ENCODE measurements at places on chromosomes 4 and X.

DNA sequence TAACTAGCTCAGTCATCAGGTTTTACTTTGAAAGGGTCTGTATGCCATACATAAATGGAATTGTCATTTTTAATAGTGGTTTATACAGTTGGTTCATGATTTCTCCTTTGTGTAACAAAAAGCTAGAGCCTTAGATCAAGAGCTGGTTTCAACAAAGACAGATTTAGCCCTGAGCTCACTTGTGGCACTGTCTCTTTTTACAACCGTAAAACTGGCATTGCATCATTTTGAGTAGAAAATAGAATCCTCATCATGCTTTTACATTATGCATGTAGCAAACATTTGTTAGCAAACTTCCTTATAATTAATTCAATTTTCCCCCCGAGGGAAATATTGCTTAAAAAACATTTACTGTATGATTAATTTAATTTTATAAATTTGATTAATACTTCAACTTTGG lies 1871.5 kb downstream of the ARAP2 start:
- no peak for DNase-seq

DNA sequence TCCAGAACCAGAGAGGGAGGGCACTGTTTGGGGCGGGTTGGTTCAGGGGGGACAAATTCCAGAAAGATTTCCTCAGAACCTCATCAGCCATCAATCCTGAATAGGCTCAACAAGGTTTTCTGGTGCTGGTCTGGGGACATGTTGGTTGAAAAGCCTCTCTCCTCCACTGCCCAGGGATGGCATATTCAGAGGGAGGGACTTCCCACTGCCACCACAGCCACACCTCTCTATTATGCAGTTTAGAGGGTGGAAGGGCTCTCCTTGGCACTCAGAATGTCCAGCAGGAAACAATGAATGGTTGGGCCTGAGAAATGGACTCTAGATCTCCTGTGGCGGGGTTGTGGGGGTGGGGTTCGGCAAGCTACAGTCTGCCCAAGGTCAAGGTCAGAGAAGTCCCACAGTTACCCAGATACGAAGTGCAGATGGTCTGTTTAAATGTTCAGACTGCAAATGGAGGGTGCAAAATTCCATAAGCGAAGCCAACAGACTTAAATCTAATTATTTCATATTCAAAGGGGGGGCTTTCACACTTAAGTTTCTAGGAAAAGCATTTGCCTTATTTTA lies 70.7 kb downstream of the LEF1 start:
- DNase-seq, result no peak

DNA sequence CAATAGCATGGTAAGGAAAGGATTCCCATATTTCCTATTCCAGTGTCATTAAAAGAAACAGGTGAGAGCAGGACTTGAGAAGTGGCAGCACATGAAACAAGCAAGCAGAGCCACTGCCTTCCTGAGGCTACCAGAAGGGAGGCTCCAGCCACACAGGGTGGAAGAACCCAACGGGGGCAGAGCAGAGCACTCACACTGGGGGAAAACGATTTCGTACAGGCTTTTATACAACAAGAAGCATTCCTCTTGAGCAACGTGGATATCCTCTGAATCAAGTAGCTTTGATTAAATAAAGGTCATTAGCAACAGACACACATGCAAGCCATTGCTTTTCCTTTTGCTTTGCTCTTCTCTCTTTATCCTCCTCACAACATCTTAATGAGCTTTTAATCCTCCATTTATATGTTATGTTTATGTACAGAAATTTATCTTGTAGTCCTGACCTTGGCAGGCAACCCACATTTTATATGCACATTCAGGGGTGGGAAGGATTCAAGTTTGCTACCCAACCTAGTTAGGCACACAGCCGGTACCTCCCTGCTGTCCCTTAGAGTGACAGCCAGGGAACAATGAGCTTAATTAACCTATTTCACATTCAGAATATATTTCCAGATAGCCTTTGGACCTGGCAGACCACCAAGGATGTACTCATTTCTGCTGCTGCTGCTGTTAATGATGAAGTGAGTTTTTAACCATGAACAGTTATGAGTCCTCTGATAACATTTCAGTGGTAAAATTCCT lies 202.1 kb downstream of the ARHGAP24 start:
- DNase-seq, result no peak

DNA sequence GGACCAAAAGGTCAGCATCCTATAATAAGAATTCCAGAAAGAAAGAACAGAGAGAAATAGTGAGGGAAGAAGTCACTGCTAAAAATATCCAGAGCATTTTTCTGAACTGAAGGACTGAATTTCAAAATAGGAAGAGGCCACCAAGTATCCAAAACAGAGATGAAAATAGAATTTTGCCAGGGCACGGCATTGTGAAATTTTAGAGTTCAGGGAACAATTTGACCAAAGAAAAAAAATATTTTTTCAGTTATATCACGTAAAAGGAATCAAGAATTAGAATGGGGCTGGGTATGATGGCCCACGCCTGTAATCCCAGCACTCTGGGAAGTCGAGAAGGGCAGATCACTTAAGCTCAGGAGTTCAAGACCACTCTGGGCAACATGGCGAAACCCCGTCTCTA lies 65.4 kb downstream of the FGFBP1 start:
- no peak for DNase-seq

DNA sequence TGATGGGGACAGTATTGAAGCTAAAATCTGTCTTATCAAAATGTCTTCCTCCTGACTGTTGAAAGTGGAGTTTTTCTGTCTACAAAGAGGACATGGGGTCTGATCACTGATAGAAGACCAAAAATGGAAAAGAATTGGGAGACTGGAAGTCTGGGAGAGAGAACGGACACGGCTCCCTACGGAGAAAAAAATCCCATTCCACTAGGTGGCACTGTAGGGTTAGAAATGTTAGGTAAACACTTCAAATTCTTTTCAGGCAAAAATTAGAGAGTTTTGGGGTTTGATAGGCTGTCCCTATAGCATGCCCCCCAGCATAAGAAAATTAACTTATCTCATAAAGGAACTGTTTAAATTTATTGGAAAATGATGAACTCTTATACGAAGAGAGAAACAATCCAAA lies 200.5 kb downstream of the FAM133A start:
- no peak for DNase-seq

DNA sequence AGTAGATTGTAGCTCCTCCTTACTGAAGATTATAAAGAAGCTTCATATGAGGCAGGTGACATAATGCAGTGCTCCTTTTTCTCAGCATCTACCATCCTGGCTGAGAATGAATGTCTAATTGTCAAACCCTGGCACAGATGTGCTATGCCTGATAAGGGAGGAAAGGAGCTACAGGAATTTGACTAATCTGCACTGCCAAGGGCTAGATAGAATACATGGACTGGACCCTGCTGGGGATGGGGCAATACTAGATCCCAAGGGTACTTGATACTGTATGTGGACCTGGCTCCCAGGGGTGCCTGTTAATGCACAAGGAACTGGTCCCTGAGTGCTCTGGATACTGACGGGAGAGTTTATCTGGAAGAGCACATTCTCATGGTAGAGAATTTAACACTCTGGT lies 362.2 kb upstream of the EMCN start:
- no peak for DNase-seq

DNA sequence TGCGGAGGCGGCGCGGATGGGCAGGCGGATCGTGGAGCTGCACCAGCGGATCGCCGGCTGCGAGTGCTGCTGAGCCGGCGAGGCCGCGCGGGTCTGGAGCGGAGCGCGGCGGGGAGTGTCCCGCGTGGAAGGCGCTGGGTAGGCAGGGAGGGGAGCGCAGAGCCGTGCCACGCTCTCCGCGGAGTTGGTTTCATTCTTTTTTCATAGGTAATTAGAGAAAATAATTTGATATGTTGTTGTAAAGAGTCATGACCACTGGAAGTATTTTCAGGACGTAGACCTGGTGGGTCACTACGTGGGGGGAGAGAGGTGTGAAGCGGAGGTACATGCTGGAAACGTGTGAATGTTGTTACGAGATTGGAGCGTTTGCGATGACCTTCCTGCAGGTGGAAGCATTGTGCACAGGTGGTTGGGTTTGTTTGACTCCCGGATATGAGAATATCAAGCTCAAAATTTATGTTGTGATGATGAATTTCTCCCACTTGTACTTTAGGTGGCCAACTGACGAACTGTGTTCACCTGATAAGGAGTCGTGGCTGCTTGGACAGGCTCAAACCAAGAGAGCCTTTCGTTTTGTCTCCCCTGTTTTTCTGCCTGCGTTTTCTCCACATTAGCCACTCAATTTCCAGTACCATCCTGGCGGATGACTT lies 19.1 kb upstream of the S100P start:
- DNase-seq, result no peak

- DNase-seq, result no peak
Observed at GRCh38 chr4:174559894-174560293, 37.6 kb upstream of the HPGD start.

- DNase-seq, result no peak
Observed at GRCh38 chr4:139851639-139852038, 186.0 kb downstream of the MGST2 start.

GRCh38 chr4:176841711-176842112 lies 49.0 kb upstream of the VEGFC start:
- no peak for DNase-seq

DNA sequence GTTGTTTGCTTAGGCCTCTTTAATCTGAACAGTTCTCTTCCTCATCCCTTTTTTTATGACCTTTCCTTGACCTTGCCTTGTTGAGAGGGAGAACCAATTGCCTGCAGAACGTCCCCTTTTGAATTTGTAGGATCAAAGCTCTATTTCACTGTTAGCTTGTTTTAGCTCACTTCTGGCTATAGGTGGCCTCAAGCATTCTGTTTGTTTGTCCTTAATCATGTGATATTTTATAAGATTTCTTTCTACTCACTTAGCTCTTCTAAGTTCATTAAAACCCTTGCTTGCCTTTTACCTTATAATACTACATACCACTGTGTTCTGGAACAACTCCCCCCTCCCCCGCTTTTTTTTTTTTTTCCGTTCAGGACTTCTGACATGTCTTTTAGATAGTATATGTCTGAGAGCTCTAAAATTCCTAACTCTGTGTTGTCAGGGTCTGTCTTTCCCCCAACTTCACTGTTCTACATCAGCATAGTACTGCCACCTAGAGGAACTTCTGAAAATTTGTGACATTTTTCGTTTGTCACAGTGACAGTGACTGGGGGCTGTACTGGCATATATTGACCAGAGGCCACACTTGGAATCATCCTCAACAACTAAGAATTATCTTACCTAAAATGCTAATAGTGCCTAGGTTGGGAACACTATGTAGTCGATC lies 128.5 kb downstream of the LARP7 start:
- DNase-seq, result no peak

DNA sequence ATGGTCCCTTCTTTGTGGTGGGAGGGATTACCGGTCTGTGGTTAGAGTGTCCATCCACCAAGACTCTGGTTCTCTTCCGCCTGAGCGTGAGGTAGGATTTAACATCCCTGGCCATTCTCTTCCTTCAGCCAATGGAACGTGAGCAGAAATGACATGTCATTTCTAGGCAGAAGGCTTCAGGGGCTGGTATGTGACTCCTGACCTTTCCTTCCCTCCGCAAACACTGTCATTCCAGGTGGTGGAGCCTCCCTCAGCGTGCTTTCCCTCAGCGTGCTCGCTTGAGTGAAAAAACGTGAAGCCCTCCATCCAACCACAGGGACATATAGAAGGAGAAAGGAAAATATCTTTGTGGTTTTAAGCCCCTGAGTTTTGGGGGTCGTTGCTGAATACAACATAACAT lies 34.0 kb upstream of the SLC10A4 start:
- no peak for DNase-seq

GRCh38 chr4:42293967-42294813 lies 103.1 kb upstream of the SHISA3 start:
- DNase-seq, result no peak

DNA sequence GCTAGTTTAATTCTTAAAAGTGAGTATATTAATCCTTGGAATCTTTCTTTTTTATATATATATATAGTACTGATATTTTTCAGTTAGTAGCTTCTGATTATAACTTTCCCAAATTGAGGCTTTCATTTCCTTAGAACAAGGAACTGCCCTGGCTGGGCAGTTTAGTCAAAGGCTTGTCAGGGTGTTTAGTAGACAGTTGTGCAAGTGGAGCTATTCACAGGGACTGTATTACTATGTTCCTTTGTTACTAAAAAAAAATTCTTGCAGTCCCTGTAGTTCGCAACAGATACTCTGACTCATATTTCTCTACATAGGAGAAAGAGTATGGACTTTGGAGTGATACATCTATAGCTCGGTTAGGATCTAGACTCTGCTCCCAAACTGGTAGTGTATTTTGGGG lies 20.8 kb downstream of the USO1 start:
- no peak for DNase-seq

GRCh38 chrX:113545040-113545439 lies 704.4 kb upstream of the AMOT start:
- DNase-seq, result no peak

- DNase-seq, result peak; percentile 61
Observed at GRCh38 chr4:4995103-4995907, 24.0 kb downstream of the CYTL1 start.

DNA sequence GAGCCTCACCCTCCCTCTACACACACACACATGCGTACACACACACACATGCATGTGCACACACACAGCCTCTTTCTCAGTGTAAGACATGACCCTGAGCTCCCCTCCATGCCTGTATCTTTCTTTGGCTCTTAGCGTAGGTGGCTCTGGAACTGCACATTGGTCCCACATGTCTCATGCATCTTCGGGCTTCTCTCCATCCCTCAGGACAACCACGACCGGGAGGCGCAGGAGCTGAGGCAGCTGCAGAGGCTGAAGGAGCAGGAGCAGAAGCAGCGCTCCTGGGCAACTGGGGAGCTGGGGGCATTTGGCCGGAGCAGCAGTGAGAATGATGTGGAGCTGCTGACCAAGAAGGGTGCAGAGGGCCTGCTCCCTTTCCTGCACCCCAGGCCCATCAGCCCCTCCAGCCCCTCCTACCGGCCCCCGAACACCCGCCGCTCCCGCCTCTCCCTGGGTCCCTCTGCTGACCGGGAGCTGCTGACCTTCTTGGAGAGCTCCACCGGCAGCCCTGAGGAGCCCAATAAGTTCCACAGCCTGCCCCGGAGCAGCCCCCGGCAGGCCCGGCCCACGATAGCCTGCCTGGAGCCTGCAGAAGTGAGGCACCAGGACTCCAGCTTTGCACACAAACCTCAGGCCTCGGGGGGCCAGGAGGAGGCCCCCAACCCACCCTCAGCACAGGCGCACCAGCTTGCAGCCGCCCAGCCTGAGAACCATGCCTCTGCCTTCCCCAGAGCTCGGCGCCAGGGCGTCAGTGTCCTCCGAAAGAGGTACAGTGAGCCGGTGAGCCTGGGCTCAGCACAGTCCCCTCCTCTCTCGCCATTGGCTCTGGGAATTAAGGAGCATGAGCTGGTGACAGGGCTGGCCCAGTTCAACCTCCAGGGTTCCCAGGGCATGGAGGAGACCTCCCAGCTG lies 38.6 kb downstream of the FHDC1 start:
- DNase-seq, result no peak

GRCh38 chr4:73692701-73693100 lies 47.7 kb upstream of the CXCL8 start:
- no peak for DNase-seq

GRCh38 chr4:29852537-29852936 lies 867.6 kb upstream of the PCDH7 start:
- no peak for DNase-seq

- no peak for DNase-seq
Observed at GRCh38 chr4:27006646-27007045, 146.0 kb downstream of the STIM2 start.

GRCh38 chrX:135892781-135893180 lies 463 bp downstream of the CT45A10 start:
- no peak for DNase-seq
